ENCODE measurements at places on chromosomes 2 and 18. TPM values are rescaled to one million over a fixed set of nuclear protein-coding genes. Genes with fewer than 3 reads are reported as not detected.

CAVIN2 gene
- total RNA-seq = 0.06 TPM

GRCh38 chr2:99812426-99812825, 322.6 kb upstream of the REV1 start:
- no peak for DNase-seq

CNDP1 gene
- not detected for total RNA-seq

DNA sequence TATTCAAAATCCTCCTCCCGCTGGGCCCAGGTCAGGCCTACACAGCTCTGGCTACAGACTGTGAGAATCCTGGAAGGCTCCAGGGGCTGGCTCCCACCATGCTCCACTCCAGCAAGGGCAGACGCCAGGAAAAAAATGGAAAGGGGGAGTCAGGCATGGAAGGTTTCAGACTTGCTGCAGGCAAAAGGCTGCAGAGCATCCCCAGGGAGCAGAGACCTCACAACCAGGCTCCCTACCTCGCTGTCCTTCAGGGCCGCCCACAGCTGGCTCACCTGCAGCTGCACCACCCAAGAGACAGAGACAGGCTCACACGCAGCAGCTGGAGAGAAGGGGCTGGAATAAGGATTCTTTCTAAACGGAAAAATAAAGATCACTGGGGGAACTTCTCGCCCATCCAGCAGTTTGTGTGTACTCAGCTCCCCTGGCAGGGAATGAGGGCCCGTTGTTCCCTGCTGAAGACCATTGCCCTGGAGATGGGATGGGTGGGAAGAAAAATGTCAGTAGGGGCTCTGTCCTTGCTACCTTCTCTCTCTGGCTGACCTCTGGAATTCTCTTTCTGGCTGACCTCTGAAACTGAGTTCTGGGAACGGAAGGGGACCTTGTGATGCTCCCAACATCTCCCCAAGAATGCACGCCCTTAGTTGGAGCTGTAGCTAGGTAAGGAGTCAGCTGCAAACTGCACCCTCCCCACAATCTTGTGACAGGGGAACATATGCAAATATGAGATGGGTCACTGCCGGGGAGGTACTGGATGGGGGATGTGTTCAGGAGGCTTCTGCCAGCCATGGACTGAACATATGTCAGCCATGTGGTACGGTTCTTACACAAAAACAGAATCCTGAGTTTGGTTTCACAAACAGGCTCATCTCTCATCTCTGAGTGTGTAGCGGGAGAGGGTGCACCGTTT, 34.5 kb downstream of the BCL2 start:
- no peak for DNase-seq

DNA sequence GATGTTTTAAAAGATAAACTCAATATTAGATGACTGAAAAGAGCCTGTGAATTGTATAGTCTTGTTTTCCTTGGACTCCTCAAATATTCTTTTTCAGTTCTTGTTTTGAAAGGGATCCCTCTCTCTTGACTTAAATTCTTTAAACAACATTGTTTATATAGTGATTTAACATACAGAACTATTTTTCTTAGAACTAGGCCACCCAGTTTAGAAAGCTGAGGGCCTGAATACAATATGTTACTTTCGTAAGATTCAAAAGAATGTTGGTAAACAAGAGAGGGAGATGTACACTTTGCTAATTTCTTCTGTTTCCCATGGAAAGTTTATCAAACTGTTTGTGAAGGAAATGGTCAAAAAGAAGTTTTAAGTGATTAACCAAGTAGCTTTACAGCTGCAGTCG, 5.5 kb upstream of the TSPYL6 start:
- no peak for DNase-seq

GRCh38 chr2:137405496-137405895, 558.8 kb upstream of the HNMT start:
- no peak for DNase-seq

LYPD1 gene
- total RNA-seq = 153 TPM

DNA sequence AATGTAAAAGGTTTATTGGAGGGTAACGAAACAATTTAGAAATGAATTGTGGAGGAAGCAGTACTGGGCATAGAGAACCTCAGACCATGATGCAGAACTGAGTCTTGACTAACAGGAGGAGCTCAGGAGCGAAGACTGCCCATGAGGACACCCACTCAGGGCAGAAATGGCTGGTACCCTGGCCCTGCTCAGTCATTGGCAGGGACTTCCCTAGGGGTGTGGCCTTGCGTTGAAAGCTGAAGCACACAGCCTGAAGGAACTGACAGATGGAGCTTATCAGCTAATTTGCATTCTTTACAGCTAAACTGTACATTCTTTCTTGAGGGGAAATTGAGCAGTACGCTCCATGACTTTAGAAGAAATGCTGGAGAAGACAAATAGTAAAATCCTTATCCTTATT, 57.1 kb downstream of the PDK1 start:
- DNase-seq = no peak

- DNase-seq = no peak
Measured at GRCh38 chr18:50819027-50819727, 639 bp downstream of the MRO start.

RPL31 gene
- 1,064 TPM for total RNA-seq

- no peak for DNase-seq
Measured at GRCh38 chr2:37760471-37760870, 89.0 kb upstream of the CDC42EP3 start.

DNA sequence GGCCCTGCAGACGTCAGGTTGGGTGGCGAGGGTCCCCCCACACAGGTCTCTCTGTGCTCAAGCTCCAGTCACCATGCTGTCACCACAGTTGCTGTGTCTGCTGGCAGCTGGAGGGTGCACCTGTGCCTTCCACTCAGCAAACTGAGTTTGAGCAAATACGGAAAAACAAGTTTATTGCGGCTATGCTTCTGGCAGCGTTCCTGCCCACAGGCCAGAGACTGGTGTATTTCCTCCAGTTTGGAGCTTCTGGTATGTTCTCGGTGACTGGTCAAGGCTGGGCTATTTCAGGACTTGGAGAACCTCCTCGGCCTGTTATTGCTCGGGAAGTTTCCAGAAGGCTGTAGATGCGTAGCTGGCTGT, 132.6 kb downstream of the SEPTIN10 start:
- no peak for DNase-seq

GRCh38 chr2:96912346-96913116, 42.7 kb upstream of the SEMA4C start:
- DNase-seq = no peak

- DNase-seq = peak; percentile 99
Measured at GRCh38 chr2:227817850-227818674, 4.4 kb downstream of the CCL20 start.

DNA sequence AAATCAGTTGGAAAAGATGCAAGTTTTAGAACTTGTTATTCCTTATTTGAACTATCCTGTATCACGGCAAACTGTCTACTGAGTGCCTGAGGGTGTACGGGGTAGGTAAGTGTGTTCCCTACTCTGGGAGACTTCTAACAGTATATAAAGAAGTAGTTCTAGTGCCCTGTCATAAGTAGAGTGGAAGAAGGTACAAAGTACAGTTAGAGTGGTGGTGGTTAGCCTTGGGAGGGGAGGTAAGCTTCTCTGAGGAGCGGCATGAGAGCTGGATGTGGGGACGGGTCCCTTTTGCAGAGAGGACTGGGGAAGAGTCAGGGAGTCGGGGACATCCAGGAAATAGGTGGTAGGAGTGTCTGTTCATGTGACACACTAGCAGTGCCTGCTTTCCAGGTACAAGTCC, 48.5 kb downstream of the DGKD start:
- DNase-seq = no peak

DNA sequence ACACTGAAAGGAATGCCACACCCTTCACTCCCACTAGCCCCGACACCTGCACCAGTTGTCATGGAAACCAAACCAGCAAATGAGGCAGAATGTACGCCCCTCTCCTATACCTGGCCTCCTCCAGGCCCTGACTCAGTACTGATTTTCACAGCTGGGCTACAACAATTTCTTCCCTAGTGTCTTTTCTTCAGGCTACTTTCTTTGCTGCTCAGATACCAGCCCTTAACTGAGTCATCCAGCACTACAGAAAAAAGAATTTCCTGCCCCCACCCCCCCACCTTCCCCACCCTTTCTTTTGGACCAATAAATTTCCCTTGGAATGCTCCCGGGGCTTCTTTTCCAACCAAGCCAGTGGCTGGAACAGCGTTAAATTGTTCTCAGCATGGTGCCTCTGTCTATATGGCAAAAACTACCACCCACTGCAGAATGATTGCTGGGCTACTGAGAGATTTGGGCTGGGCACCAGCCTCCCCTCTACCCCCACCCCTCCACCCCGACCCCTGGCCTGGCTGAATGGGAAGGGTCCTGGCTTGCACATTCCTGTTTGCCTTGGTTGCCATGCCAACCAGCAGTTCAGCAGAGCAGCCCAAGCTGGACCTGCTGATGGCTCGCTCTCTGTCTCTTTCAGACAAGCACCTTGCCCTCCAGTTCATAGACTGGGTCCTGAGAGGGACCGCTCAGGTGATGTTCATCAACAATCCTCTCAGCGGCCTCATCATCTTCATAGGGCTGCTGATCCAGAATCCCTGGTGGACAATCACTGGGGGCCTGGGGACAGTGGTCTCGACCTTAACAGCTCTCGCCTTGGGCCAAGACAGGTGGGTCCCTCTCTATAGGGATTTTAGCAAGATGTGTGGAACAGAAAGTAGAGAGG, 11.3 kb downstream of the SLC14A2 start:
- DNase-seq = peak; percentile 30

GRCh38 chr2:42693013-42693615, 70.8 kb downstream of the OXER1 start:
- DNase-seq = no peak

GRCh38 chr18:39571511-39571910, 2005.9 kb upstream of the CELF4 start:
- no peak for DNase-seq

DNA sequence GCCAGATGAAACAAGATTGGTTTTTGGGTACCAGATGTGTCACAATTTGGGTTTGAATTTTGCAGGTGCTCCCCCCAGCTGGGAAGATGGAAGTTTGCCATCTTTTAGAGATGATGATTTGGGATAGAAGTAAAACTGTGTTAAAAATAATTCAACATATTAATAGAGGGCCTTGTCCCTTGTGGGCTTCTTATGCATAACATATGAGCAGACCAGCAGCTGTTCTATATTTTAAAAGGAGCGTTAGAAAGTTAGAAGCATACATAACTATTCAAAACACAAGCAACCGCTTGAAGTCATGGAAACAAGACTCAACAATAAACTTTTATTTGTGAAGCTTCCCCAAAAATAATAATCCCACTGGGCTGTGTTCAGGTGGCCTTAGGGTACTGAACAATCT, 62.8 kb downstream of the EFEMP1 start:
- no peak for DNase-seq

GRCh38 chr2:100529900-100530299, 32.9 kb upstream of the PDCL3 start:
- DNase-seq = peak; percentile 33

KHK gene
- total RNA-seq = 2.9 TPM

GRCh38 chr2:30492619-30493018, 45.6 kb downstream of the LCLAT1 start:
- no peak for DNase-seq

GRCh38 chr18:61471942-61472341, 138.7 kb downstream of the CDH20 start:
- DNase-seq = no peak

DNA sequence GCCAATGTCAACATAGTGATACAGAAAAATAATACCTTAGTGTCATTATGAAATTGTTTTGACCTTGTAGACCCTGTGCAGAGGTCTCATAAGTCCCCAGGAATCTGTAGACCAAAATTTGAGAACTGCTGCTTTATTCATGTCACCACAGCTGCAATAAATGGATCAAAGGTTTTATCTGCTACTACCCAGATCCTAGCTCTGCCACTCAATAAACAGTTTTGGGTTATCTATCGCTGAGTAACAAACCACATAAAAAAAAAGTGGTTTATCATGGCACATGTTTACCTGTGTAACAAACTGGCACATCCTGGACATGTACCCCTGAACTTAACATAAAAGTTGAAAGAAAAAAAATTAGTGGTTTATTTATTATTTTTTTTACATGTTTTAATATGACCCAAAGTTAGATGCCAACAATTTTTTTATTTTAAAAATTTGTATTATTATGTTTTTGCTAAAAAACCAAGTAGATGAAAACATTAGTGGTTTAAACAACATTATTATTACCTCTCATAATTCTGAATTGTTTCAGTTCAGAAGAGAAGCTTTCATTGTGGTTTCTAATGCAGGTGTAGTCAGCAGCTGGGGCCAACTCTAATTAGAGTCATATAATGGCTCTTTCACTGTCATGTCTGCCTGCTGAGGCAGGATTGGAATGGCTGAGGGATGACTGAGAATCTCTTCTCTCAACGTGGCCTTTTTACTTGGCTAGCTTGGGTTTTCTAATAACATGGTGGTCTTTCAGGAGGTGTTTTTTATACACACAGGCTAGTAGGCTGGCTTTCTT, 103.3 kb upstream of the SLC38A11 start:
- no peak for DNase-seq

GAL3ST2 gene
- not detected for total RNA-seq
